Amygdala (tissue), 56 donors: ENCODE measurements at places on chromosomes 1 and 21.

- no peak for DNase-seq
Observed at GRCh38 chr1:225626698-225627097, 26.2 kb downstream of the ENAH start.

- peak; percentile 22 for DNase-seq
Observed at GRCh38 chr21:32340863-32341848, 42.5 kb downstream of the MRAP start.

DNA sequence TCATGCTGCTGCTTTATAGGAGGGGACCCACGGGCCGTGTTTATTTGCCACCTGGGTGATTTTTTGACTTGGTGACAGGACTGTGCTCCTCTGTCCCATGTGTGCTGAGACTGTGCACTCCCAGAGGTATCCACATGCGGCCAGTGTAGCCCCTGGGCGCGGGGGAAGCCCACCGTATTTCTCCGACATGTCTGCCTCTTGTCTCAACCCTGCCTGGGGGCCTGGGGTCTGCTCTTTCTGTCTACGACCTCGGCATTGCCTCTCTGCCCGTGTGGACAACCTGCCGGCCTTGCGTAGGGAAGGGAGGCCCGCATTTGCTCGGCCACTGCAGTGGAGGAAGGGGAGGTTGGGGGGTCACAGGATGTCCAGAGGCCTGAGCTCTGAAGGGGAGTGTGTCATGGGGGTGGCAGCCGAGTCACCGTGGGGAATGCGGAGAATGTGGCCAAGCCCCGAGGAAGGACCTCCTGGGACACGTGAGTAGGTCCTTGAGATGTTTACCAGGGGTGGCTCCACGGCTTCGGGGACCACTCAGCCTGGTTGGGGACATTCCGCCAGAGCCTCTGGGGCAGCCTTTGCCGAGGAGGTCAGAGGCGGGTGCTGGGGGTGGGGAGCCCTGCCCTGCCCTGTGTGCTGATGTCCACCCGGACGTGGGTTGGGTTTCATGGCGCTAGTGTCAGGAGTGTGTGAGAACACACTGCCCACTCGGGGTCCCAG lies 11.0 kb downstream of the PRKCZ start:
- no peak for DNase-seq

GRCh38 chr1:175646439-175647209 lies 96.8 kb downstream of the TNR start:
- DNase-seq = no peak

DNA sequence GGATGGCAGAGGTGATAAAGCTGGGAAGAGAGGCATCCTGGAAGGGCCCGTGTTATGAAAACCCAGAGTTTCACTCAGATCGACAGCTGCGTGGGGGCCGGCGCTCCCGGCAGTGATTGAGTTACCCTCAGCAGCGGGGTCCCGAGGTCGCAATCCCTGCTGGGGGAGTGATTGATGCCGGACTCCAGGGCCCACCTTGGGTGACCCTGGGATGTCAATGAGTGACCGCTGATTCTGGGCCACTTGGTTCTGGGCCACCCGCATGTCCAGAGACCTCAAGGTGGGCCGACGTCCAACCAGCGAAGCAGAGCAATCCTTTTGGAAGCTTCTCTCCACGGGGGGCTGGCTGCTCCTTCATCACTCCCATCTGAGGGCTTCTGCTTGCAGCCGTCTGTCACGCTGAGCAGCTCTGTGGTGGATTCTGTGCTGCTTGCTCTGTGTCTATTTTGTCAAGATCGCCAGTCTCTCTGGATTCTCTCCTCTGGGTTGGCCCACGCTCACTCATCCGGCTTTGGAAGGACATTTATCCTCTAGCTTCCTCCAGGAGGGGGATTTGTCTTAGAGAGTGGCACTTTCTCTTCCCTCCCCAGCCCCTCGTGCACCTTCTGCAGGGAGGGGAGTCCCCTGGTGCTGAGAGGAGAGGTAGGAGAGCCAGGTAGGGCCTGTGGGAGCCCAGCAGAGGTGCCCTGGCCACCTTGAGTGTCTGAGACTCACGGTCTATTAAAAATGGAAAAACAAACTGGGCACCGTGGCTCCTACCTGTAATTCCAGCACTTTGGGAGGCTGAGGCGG lies 110.9 kb upstream of the C1orf174 start:
- DNase-seq = no peak

DNA sequence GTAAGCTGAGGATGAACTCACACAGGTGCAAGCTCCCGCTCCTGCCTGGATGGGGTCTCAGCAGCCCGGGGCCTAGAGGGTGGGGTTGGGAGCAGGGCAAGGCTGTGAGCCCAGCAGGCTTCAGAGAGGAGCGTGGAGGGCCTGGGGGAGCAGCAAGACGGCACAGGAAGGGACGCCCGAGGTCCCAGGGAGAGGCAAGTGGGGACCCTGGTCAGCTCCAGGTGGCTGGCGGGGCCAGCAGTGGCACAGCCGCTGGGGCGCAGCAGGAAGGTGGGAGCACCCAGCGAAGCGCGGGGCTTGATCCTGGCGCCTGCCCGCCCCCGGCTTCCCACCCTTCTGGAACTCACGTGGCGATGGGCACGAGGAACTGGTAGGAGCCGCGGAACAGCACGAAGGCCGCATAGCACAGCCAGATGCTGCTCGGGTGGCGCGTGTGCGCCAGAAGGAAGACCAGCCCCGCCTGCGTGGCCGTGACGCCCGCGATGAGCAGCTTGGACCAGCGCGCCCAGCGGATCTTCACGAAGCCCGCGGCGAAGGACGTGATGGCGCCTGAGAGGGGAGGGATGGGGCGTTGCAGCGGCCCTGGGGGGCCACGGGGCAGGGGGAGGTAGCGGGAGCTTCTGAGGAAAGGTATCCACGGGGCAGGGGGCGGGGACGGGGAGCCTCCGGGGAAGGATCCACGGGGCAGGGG lies 11.7 kb downstream of the SLC19A1 start:
- no peak for DNase-seq

DNA sequence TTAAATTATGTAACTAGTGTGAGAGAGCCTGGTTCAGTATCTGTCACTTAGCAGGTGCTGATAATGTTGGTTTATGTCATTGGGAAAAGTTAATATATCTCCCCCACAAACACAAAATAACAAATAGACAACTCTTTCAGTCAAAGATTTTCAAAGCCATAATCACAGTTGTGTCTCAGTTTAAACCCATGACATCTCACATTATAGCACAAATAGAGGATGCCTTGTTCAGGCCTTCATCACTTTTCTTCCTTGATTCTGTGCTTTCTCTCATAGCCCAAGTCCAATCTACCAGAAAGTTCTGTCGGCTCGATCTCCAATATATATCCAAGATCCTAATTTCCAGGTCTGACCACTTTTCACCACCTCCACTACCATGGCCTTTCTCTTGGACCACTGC lies 6.2 kb upstream of the EPS15 start:
- DNase-seq = no peak

DNA sequence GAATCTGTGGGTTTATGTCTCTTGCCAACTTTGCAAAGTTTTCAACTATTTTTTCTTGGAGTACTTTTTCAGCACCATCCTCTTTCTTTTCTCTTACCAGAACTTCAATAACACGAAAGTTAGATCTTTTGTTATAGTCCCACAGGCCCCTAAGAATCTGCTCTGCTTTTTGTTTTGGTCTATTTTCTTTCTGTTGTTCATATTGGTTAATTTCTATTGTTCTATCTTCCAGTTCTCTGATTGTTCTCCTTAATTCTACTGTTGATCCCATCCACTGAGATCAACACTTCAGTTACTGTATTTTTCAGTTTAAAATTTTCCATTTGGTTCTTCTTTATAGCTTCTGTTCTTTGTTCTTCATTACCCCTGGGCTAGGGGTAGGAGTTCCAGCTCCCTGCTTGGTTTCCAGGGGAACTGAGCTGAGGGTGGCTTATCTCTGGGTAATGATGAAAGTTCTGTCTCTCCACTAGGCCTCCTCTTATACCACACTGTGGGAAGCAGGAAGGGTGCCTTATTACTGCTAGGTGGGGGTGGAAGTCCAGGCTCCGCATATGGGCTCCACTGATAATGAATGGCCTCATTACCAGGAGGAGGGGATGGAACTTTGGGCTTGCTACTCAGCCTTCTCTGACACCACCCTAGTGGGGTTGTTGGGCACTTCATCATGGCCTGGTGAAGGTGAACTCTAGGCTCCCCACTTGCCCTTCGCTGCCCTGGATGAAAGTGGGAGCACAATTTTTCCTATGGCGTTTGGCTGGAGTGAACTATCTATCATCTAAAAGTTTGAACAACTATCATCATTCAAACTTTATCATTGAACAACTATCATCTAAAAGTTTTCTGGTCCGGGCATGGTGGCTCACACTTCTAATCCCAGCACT lies 39.3 kb downstream of the NAV1 start:
- DNase-seq = no peak

- peak; percentile 17 for DNase-seq
Observed at GRCh38 chr1:9875636-9876000, 34.5 kb downstream of the CTNNBIP1 start.

DNA sequence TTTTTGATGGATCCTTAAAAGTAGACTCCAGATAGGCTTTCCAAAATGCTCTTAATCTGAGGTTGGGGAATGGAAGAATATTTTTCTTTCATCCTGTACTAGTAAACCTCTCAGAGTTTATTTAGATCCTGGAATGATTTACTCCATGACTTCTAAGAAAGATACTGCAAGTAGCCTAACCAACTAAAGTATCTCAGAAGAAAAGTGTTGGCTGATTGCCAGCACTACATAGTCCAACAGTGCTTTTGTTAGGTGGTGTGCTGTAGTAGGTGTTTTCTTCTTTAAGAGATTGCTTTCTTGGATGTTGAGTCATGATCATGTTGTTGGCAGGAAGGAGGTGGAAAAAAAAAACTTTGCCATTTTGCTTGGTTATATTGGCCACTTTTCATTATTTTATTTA lies 119.8 kb downstream of the OSBPL9 start:
- DNase-seq = no peak
